ENCODE measurements at places on chromosomes 3 and 15. TPM values are rescaled to one million over a fixed set of nuclear protein-coding genes. Genes with fewer than 3 reads are reported as not detected.

Gene MCF2L2
- 7.5 TPM for total RNA-seq

Gene MLH1
- total RNA-seq: 64.4 TPM

Gene SPSB4
- total RNA-seq: not detected

Gene P3H2
- total RNA-seq: not detected

Gene LSAMP
- total RNA-seq: not detected

Gene NR2E3
- not detected for total RNA-seq

Gene SPINK8
- not detected for total RNA-seq

DNA sequence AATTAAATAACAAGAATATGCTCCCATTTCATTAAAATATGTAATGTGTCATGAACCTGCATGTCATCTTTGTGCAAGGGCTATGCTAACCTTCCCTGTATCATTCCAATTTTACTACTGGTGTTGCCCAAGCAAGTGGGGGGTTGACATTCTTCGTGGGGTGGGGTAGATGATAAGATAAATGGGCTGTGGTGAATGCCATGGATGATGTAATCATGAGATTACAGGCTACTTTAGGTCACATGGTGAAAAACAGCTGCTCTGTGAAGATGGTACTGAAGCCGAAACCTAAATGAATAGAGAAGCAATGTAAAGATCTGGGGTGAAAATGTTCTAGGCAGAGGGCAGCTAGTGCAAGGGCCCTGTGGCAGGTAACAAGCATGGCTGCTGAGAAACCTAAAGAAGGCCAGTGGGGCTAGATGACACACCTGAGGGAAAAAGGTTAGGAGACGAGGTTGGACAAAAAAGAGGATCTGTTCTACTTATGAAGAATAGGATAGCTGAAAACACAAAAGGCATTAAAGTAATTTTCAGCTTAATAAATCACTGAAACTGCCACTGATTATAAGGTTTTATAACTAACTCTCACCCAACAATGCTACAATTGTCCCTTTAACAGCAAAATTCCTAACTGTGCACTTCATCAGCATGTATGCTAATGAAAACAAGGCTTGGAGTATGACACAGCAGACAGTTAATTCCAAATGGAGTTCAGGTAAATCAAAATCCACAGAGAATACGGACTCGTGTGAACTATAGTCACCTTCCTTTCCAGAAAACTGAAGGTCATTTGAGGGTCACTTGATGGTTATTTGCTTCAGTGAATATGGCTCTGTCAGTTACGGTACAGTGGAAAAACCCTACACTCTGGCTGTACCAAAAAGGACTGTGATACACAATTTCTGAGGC lies 35.0 kb downstream of the MTMR10 start:
- H3K27me3 ChIP-seq: no peaks in the 10 kb centered on the region
- no peak overlapping the region for H3K27ac ChIP-seq
- no peak for DNase-seq
- H3K4me1 ChIP-seq: peaks cover 4% of the 10 kb centered on the region

- H3K4me3 ChIP-seq: no peak overlapping the region
- H3K36me3 ChIP-seq: peaks cover 6% of the 10 kb centered on the region
- no peaks in the 10 kb centered on the region for H3K27me3 ChIP-seq
- peaks cover 14% of the 10 kb centered on the region for H3K4me1 ChIP-seq
- H3K27ac ChIP-seq: no peak overlapping the region
These were observed 14.4 kb downstream of the ATP13A3 start for GRCh38 chr3:194472290-194472920.

DNA sequence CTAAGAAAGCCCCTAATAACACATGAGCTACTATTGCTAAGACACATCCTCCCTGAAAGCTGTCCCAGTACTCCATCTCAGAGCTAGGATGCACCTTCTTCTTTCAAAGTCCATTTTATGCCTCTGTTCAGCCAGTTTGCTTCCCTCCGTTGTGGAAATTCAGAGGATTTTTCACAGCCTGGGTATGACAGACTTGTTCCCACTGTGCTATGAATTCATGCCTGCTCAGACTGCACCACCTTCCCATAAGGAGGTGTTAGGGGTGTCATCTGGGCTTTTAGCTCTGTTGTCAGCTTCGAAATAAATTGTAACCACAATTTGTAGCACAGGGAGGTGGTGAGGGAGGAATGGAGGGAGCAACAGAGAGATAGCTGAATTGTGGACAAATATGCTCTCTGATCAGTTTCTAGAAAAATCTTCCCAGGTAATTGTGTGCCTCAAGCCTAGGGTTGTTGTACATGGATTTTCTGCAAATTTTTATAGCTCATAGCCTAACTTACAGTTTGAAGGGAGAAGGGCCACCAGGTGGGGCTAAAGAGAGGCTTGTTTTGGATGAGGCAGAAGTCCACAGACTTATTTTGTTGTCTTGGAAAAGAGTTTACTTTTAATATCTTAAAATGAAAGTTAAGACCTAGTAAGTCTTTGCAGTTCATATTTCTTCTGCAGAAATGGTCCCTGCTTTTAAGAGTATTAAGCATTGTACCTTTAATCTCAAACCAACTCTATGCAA lies 462.0 kb downstream of the PDCD6IP start:
- H3K36me3 ChIP-seq: no peaks in the 10 kb centered on the region
- no peak overlapping the region for H3K4me3 ChIP-seq
- DNase-seq: no peak
- H3K4me1 ChIP-seq: peaks cover 3% of the 10 kb centered on the region
- peaks cover 1% of the 10 kb centered on the region for H3K27me3 ChIP-seq

DNA sequence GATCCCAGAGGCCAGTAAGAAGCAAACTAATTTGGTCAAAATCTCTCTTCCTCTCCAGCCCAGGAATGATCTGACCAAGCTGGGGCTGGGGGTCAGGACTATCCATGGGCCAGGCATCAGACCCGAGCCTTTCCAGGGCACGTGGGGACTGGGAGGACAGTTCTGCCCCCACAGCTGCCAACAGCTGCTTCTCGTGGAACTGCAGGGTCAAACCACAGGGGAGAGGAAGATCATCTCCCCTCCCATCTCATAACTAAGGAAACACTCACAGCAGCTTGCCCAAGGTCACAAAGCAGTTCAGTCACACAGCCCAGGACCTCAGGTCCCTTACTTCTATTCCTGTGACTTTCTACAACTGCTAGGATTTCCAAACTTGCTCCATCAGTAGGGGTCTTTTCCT lies 47.1 kb downstream of the DAPK2 start:
- H3K4me1 ChIP-seq: peaks cover 33% of the 10 kb centered on the region
- H3K4me3 ChIP-seq: no peak overlapping the region
- no peak overlapping the region for H3K27ac ChIP-seq
- no peaks in the 10 kb centered on the region for H3K36me3 ChIP-seq
- H3K27me3 ChIP-seq: peaks cover 6% of the 10 kb centered on the region

GRCh38 chr3:114725966-114726365 lies 421.1 kb downstream of the ZBTB20 start:
- no peaks in the 10 kb centered on the region for H3K27me3 ChIP-seq
- no peak overlapping the region for H3K4me3 ChIP-seq
- H3K36me3 ChIP-seq: no peaks in the 10 kb centered on the region
- peaks cover 5% of the 10 kb centered on the region for H3K4me1 ChIP-seq
- DNase-seq: no peak

GRCh38 chr3:122621112-122621511 lies 43.7 kb downstream of the PARP15 start:
- no peak overlapping the region for H3K27ac ChIP-seq
- H3K36me3 ChIP-seq: peaks cover 42% of the 10 kb centered on the region
- no peak for DNase-seq
- H3K27me3 ChIP-seq: no peaks in the 10 kb centered on the region
- H3K4me3 ChIP-seq: no peak overlapping the region

DNA sequence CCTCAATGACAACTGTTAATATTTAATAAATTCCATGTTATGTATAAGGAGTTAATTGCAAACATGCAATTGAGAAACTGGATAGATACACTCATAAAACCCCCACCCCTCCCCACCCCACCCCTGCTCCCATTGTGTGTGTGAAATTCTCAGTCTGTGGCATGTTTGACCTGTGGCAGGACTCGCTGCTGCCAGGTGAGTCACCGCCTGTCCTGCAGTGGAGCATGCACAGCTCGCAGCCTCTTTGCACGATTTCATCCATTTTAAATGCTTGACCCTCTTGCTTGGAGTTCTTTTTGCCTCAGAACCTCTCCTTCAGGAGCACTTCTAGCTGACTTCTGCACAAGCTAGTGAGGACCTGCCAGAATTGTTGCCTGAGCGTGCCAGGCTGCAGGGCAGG lies 5.3 kb upstream of the APEH start:
- no peak for DNase-seq
- H3K4me3 ChIP-seq: no peak overlapping the region
- peaks cover 8% of the 10 kb centered on the region for H3K4me1 ChIP-seq
- H3K27me3 ChIP-seq: no peaks in the 10 kb centered on the region

DNA sequence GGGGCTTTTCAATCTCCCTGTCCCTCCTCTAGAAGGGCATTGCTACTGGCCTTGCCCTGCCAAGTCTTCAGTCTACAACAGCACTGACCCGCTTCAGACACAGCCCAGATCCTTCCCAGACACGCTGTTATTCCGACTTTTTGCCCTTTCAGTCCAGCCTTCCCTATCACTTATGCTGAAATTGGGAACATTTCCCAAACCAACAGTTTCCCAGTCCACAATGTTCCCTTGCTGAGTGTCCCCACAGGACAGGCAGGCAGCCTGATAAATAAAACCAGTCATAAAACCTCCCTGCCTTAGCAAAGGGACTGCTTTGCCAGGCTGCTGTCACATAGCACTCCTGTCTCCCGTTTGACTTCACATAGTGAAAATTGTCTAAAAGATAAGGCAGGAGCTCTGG lies 43.5 kb downstream of the GOLGA6L2 start:
- H3K27ac ChIP-seq: no peak overlapping the region
- no peaks in the 10 kb centered on the region for H3K27me3 ChIP-seq
- no peak for DNase-seq
- H3K4me3 ChIP-seq: no peak overlapping the region

DNA sequence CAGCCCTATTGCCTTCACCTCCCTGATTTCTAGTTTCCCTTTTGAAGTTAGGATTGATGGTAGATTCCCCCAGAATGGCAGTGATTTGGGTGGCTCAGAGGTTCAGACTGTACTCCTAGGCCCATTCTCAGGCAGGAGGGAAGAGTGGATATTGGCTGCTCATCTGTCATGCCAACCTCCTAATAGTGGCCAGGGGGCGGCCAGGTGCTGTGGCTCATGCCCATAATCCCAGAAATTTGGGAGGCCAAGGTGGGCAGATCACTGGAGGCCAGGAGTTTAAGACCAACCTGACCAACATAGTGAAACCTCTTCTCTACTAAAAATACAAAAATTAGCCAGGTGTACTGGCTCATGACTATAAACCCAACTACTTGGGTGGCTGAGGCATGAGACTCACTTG lies 11.3 kb downstream of the RRP9 start:
- no peaks in the 10 kb centered on the region for H3K4me1 ChIP-seq
- no peaks in the 10 kb centered on the region for H3K27me3 ChIP-seq
- peaks cover 22% of the 10 kb centered on the region for H3K36me3 ChIP-seq
- DNase-seq: no peak

DNA sequence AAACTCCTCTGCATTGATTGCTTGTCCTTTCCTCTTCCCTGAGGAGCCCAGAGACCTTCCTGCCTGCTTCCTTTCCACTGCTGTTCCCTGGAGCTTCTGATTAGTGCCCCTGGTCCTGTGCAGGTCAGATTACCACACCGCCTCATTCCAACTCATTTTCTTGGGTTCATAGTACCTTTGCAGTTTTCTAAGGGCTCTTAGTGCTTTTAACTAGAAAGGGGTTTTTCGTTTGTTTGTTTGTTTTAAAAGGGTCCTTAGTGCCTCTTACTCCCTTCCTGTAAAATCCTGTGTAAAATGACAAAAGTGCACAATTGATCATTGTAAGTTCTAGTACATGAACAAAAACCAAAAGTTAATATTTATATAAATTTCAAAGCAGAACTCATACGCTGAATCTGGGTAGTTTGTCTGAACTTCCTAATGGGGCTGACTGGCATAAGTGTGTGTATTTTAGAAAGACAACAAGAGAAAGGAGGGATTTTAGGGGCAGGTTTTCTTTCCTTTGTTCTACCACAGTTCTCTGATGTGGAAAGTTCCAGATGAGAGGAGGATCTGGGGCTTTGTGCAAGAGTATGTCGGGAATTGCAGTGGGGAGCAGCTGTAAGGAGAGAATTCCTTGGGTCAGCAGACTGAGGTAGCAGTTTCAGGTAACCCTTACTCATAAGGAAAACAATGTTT lies 30.6 kb downstream of the SNRK start:
- no peak for DNase-seq
- H3K27me3 ChIP-seq: no peaks in the 10 kb centered on the region
- H3K27ac ChIP-seq: no peak overlapping the region
- H3K36me3 ChIP-seq: peaks cover 63% of the 10 kb centered on the region

DNA sequence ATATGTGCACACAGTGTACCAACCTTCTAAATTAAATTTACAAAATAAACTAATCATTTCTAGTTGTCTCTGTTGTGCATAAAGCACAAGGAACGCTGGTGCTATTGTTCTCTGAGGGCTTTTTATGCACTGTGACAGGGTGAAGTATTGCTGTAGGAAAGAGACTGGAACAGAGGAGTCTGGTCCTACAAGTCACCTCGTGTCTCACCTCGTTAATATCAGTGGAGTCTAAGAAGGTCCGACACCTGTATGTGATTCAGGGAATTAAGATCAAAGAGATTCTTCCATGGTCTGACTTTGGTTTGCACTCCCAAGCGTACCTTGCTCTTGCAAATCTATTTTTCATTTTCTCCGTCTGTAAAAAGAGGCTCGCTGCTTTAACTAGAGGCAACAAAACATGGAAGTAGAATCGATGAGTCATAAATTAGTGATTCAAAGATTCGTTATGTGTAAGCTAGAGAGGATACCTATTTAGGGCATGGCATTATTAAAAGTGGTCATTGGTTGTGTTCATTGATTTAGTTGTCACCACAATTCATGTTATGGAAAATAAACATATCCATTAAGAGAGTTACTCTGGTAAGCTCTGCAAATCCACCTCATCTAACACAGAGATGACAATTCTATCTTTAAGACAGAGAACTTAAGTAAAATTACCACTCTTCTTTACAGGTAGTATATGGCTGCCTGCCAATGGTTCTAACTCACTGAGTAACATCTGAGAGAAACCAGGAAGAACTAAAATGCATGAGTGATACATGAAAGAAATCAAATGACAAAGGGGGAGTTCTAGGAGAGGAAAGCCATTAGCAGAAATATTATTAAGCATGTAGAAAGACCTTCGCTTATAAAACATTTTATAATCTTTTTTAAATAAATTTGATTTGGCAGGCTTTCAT lies 219.4 kb upstream of the GBE1 start:
- DNase-seq: no peak
- H3K27me3 ChIP-seq: no peaks in the 10 kb centered on the region
- H3K36me3 ChIP-seq: no peaks in the 10 kb centered on the region
- no peak overlapping the region for H3K4me3 ChIP-seq
- no peak overlapping the region for H3K27ac ChIP-seq

GRCh38 chr3:129226374-129226773 lies 23.0 kb upstream of the COPG1 start:
- DNase-seq: peak; percentile 45
- peak overlapping the region; percentile 8 for H3K4me3 ChIP-seq
- H3K36me3 ChIP-seq: no peaks in the 10 kb centered on the region

- no peak for DNase-seq
- peaks cover 11% of the 10 kb centered on the region for H3K4me1 ChIP-seq
- no peak overlapping the region for H3K4me3 ChIP-seq
- no peak overlapping the region for H3K27ac ChIP-seq
- no peaks in the 10 kb centered on the region for H3K27me3 ChIP-seq
These were observed 54.7 kb downstream of the RPL39L start for GRCh38 chr3:187084580-187084979.

Data from activated T-helper 2 cell treated with anti-CD3 and anti-CD28 coated beads, Interferon-gamma antibody, Interleukin-2, Interleukin-4, amounts not matched to agents 10 μg/mL and 5 μg/mL and 100 μg/mL, durations not matched to agents 14 hours and 24 hours and 36 hours (primary cell).